ENCODE measurements at places on chromosomes 5 and 9.

GRCh38 chr9:126773004-126773607 lies 31.7 kb upstream of the ZBTB43 start:
- peak; percentile 64 for DNase-seq

GRCh38 chr5:118988866-118989180 lies 476 bp upstream of the DTWD2 start:
- no peak for DNase-seq

- peak; percentile 16 for DNase-seq
Observed at GRCh38 chr5:18088020-18088579, 453.8 kb downstream of the TAF11L14 start.

- no peak for DNase-seq
Observed at GRCh38 chr5:156423597-156423996, 96.6 kb downstream of the SGCD start.

- DNase-seq = no peak
Observed at GRCh38 chr5:158017469-158017868, 158.5 kb upstream of the CLINT1 start.

GRCh38 chr5:586751-587285 lies 25.3 kb upstream of the CEP72 start:
- no peak for DNase-seq

- no peak for DNase-seq
Observed at GRCh38 chr5:2156358-2157059, 273.8 kb upstream of the IRX4 start.

DNA sequence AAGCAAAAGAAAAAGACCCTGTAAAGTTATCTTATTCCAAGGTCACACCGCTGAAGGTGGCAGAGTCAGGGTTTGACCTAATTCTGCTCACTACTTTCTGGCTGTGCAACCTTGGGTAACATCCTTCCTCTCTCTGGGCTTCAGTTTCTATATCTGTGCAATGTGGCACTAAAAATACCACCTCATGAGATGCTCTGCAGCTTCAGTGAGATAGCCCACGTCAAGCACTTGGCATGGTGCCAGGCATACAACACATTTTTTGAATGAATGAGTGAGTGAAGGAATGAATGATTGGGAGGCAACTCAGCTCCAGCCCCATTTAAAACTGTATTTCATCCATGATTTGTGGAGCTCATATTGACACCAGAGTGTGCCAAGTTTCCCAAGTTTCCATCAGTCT lies 62.3 kb downstream of the FOXI1 start:
- DNase-seq = no peak

GRCh38 chr5:143501310-143502044 lies 98.0 kb upstream of the NR3C1 start:
- no peak for DNase-seq

DNA sequence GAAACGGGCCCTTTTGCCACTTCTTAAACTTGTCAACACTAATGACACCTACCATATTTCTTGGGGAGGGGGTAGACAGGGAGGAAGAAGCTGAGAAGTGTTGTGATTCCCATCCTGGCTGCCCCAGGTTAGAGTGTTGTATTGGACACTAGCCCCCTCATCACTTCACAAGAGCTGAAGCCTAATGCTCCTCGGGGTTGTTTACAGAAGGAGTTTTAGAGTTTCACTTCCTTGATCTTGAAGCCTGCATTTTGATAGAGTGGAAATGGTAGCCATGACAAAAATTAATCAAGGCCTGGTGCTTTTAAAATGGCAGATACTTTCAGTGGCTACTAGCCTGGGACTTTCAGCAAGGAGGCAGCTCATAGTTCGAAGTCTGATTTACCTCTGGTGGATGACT lies 11.0 kb upstream of the FAM120AOS start:
- no peak for DNase-seq

DNA sequence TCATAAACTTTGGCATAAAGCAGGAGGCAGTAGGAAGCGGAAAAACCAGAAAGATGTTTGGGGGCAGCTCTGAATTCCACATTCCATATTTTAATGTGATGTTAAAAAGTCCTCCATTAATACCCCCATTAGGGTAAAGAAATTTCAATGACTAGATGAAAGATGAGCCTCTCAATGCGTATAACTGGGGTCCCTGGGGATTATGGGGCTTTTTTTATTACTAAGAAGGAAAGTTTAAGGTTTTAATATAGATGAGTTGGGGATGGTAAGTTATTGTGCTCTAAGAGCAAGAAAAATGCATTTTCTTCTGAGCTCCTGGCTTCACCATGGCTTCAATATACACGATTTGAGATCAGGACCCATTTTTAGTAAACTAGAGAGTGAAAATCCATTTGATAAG lies 321.9 kb downstream of the CDK5RAP2 start:
- no peak for DNase-seq

DNA sequence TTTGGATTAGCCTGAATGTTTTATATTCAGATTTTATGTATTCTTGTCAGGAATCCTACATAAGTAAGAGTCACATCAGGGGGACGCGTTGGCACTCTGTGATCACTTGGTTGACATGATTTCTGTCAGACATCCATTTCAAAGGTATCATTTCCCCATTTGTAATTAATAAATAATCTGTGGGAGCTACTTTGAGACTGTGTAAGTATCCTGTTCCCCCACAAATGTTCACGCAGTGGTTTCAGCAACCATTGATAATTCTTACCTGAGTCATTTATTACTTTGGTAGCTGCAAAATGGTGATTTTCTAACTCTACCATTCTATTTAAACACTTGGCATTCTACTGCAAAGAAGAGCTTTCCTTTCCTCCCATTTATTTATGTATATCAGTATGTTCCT lies 56.9 kb upstream of the TBC1D2 start:
- no peak for DNase-seq

DNA sequence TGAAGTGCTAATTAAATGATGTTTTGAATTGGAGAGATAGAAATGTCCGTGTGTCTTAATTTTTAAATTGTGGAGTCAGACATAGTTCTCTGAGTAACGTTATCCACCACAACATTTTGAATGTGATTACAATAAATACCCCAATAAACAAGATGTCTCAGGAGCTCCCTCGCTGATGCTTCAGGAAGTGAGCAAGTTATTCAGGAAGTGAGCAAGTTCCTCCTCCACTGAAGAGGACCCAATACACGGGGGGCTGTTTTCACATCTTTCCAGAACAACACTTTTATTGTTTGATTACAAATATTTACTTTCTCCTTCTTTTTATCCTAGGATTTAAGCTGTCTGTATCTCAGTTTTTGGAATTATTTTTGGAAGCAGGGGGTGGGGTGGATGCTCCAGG lies 363.8 kb downstream of the LRRC70 start:
- no peak for DNase-seq

DNA sequence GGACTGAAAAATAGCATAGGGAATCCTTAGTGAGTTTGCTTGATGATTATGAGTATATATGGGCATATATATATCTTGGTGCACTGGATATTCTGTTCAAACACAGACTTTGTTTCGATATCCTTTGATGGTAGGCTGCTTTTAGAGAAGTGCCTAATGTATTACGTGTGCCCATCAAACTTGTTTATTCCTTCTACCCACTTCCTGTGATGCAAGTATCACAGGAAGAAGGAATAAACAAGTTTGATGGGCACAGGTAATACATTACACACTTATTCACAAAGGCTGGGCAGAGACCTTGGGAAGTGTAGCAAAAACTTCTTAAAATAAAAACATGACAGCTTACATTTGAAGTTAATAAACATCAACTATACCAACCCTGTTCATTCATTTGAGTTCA lies 364.2 kb downstream of the CHSY3 start:
- no peak for DNase-seq

GRCh38 chr9:99808454-99808853 lies 13.2 kb upstream of the NR4A3 start:
- no peak for DNase-seq

DNA sequence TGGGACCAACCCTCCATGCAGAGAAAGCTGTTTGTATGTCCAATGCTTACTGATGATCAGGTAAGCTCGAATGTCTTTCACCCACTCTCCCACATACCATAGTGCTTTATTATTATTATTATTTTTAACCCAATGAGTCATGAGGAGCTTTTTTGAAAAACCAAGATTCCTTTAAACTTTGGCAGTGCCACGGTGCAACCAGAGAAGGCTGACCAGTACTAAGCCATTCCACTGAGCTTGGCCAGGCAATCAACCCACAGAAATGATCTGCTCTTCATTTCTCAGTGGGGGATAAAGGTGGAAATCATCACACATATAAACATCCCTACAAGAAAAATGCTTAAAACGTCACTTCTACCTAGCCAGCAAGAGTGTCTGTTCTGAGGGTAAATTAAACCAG lies 35.5 kb downstream of the JAKMIP2 start:
- no peak for DNase-seq

- no peak for DNase-seq
Observed at GRCh38 chr5:148939676-148940075, 113.3 kb downstream of the ADRB2 start.

DNA sequence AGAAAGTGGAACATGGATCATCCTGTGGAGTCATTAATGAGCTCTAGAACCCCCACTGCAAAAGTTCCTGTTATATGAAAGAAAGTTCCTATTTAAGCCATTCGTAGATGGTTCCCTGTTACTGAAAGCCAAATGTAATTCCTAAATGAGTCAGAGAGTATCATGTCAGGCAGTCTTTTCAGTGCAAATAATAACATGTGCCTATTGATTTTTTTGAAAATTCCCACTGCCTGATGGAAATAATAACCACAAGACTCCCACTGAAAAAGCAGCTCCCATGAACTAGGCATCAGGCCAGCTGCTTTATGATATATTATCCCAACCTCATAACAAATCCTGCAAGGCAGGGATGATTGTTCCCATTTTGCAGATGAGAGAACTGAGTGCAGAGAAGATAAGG lies 217.2 kb downstream of the DAB2IP start:
- DNase-seq = no peak

GRCh38 chr5:13189532-13189931 lies 755.0 kb downstream of the DNAH5 start:
- no peak for DNase-seq

GRCh38 chr5:72451741-72452505 lies 55.3 kb downstream of the ZNF366 start:
- DNase-seq = peak; percentile 70

DNA sequence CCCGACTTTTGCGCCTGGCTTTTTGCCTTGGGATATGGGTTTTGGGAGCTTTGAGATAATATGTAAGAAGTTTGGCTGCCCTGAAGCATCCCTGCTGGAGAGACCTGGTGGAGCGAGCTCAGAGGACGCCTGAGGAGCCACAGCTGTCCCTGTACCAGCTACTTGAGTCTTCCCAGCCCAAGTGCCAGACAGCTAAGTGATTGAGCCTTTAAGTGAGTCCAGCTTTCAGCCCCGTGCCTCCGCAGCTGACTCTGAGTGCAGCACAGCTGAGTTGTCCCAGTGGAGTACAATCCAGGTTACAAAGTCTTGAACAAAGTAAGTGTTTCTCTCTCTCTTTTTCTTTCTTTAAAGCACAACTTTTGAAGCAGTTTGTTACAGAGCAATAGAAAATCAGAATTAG lies 203.8 kb upstream of the DAP start:
- no peak for DNase-seq

Measured in T47D (cell line).